Aorta (tissue), 5 donors: ENCODE measurements at places on chromosomes 5 and 9. TPM values are rescaled to one million over a fixed set of nuclear protein-coding genes. Genes with fewer than 3 reads are reported as not detected.

DNA sequence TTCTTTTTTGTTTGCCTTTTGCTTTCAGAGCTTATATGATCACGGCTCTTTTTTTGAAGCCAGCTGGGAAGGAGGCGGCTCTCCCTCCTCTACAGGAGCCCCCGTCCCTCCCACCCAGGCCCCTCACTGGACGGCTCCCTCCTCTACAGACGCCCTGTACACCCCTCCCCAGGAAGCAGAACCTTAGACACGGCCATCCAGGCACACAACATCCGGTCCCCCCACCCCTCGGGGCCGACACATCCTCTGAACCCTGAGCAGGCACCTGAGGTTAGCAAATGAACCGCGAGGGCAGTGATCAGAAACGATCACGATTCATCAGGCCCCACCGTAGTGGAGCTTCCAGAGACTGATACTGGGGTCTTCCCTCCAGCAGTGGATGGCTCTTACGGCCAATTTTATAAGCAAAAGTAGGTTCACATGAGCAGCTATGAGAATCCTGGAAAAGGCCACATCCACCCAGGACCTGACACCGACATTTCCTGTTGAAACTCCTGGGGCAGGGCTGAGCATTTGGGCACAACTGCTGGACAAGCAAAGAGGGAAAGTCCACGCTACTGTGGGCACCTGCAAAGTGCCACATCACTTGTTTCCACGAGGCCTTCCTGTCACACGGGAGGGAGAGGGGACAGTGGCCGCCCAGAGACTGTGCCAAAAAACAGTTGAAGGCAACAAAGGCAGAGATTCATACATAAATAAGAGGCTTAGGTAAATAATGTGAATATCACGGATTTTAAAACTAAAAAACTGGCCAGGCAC lies 78.9 kb downstream of the SEMA4D start:
- peak; percentile 50 for DNase-seq
- H3K36me3 ChIP-seq, result no peaks in the 10 kb centered on the region
- H3K27me3 ChIP-seq, result no peaks in the 10 kb centered on the region
- H3K4me1 ChIP-seq, result no peaks in the 10 kb centered on the region
- no peak overlapping the region for H3K27ac ChIP-seq
- H3K4me3 ChIP-seq, result no peak overlapping the region

DNA sequence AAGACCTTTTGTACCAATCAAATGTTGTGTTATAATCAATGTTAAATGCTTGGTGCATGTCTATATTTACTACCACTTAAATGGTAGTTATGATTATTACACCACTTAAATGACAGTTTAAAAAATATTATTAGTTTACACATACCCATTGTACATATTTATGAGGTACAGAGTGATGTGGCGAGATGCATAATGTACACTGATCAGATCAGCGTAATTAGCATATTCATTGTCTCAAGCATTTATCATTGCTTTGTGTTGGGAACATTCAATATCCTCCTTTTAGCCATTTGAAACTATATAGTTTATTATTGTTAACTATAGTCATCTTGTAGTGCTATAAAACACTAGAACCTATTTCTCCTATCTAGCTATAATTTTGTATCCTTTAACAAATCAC lies 434.4 kb upstream of the ACTBL2 start:
- H3K4me1 ChIP-seq, result no peaks in the 10 kb centered on the region
- no peak overlapping the region for H3K4me3 ChIP-seq
- no peak for DNase-seq
- H3K36me3 ChIP-seq, result no peaks in the 10 kb centered on the region
- H3K27me3 ChIP-seq, result no peaks in the 10 kb centered on the region
- no peak overlapping the region for H3K27ac ChIP-seq

- no peaks in the 10 kb centered on the region for H3K27me3 ChIP-seq
- no peak overlapping the region for H3K4me3 ChIP-seq
- no peaks in the 10 kb centered on the region for H3K36me3 ChIP-seq
- no peaks in the 10 kb centered on the region for H3K4me1 ChIP-seq
Measured at GRCh38 chr5:32583582-32584232, 1.6 kb upstream of the SUB1 start.

DNA sequence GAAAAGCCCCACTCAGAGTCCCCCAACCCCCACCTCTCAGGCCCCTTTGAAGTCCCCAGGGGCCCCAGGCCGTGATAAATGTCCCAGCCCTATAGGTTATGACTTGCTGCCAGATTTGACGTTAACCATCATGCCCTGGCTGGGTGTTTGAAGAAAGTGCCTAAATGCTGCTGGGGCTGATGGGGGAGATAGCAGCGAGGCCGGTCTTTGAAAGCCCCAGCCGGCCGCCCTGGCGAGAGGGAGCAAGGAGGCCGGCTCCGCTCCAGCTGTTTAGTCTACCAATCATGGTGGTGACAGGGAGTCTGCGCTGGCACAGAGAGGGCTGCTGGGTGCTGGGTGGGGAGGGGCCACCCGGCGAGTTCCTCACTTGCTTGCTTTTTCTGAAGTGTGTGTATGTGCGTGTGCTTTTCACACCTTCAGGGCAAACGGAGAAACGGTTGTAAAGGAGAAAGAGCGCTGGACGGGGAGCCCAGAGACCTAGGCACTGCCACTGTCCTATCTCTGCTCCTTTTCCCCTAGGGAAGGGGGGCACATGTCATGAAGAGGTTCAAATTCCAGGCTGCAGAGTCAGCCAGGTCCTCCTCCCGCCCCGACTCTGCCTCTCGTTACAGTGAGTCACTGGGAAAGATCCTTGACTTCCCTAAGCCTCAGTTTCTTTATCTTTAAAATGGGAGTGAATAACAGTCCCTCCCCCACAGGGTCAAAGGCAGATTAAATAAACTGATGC lies 126.1 kb upstream of the HAND1 start:
- H3K4me3 ChIP-seq, result no peak overlapping the region
- H3K4me1 ChIP-seq, result no peaks in the 10 kb centered on the region
- peak; percentile 56 for DNase-seq
- no peaks in the 10 kb centered on the region for H3K27me3 ChIP-seq

- H3K4me3 ChIP-seq, result no peak overlapping the region
- DNase-seq, result no peak
- no peaks in the 10 kb centered on the region for H3K4me1 ChIP-seq
- peak overlapping the region; percentile 22 for H3K27ac ChIP-seq
- peaks cover 3% of the 10 kb centered on the region for H3K36me3 ChIP-seq
- H3K27me3 ChIP-seq, result no peaks in the 10 kb centered on the region
Measured at GRCh38 chr9:97527626-97528528, 26.4 kb downstream of the TMOD1 start.

DNA sequence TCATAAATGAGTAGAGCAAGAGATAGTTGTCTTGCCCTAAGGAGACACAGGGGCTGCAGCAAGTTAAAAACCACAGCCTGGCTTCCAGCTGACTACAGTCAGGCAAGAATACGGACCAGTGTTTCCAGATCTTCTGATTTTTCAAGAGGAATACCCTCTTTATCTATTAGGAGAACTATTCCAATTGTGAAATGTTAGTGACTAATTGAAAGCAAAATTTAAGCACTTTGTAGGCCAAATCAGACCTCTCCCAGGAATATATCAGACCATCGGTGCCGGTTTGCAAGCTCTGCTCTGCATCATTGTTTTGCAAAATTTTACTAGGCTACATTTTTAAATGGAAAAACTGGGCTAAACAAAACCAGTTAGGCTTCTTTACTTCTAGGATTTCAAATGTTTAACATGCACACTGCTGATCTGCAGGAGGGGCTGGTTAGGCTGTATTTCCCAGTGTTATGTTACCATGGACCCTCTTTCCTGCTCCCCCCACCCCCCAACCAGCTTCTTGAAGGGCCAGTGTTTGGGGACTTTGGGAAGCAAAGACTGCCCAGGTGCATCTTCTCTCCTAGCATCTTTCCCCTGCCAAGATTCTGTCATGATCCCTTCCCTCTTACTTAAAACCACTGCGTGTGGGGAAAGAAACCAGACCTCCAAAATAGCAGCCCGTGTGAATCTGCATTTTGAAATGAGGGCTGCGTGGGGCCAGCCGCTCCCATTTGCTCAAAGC lies 1.1 kb upstream of the ARSI start:
- H3K27ac ChIP-seq, result no peak overlapping the region
- H3K4me3 ChIP-seq, result no peak overlapping the region
- H3K4me1 ChIP-seq, result no peaks in the 10 kb centered on the region
- H3K36me3 ChIP-seq, result no peaks in the 10 kb centered on the region
- no peaks in the 10 kb centered on the region for H3K27me3 ChIP-seq

- H3K4me1 ChIP-seq, result no peaks in the 10 kb centered on the region
- no peaks in the 10 kb centered on the region for H3K36me3 ChIP-seq
- DNase-seq, result no peak
- no peak overlapping the region for H3K27ac ChIP-seq
- H3K27me3 ChIP-seq, result no peaks in the 10 kb centered on the region
Measured at GRCh38 chr5:123830575-123830974, 318.6 kb downstream of the CSNK1G3 start.

DNA sequence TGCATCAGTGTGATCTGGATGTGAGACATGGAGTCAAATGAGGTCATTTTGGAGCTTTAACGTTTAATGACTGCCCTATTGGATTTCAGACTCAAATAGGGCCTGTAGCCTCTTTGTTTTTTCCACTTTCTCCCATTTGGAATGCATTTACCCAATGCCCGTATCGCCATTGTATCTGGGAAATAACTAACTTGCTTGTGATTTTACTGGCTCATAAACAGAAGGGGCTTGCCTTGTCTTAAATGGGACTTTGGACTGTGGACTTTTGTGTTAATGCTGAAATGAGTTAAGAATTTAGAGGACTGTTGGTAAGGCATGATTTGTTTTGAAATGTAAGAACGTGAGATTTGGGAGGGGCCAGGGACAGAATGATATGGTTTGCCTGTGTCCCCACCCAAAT lies 494.6 kb downstream of the CHSY3 start:
- DNase-seq, result no peak
- no peaks in the 10 kb centered on the region for H3K36me3 ChIP-seq
- H3K4me1 ChIP-seq, result no peaks in the 10 kb centered on the region
- H3K4me3 ChIP-seq, result no peak overlapping the region

DNA sequence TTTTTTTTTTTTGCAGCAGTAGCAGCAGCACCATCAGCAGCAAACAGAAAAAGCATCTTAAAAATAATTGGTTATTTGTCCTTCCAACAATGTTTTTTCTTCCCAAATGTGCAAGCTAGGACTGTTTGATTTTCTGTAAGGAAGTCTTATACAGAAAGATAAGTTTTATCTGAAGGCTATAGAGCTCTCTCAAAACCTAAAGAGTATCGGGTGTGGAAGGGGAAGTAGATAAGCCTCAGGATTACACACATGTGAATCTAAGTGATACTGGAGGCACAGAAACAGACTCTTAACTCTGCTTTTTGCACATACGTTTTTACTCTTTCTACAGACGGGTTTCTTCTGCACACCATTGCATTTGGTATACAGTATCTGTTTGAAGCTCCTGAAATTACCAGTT lies 184.4 kb upstream of the FTMT start:
- no peak overlapping the region for H3K4me3 ChIP-seq
- no peaks in the 10 kb centered on the region for H3K4me1 ChIP-seq
- H3K27ac ChIP-seq, result no peak overlapping the region
- H3K36me3 ChIP-seq, result no peaks in the 10 kb centered on the region
- no peaks in the 10 kb centered on the region for H3K27me3 ChIP-seq

GRCh38 chr5:154087260-154087659 lies 48.5 kb downstream of the MFAP3 start:
- H3K4me1 ChIP-seq, result no peaks in the 10 kb centered on the region
- H3K27ac ChIP-seq, result no peak overlapping the region
- H3K36me3 ChIP-seq, result no peaks in the 10 kb centered on the region

- H3K36me3 ChIP-seq, result no peaks in the 10 kb centered on the region
- H3K27ac ChIP-seq, result no peak overlapping the region
- no peaks in the 10 kb centered on the region for H3K4me1 ChIP-seq
Measured at GRCh38 chr9:71090896-71091295, 30.5 kb downstream of the TRPM3 start.

DNA sequence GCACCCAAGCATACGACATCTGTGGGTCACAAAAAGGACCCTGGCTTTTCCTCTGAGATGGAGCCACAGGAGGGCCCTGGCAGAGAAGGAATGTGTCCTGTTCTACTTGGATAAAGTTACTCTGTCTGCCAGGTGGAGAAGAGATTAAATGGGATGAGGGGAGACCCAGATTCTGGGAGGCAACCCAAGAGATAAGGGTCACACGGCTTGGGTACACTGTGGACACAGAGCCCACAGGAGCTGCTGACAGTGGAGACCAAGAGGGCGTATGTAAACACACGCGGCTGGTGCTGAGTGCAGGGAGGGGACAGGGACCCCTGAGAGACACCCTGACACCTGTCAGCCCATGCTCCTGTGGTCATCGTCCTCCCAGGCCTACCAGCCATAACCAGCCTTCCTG lies 6.2 kb downstream of the CDK20 start:
- H3K27me3 ChIP-seq, result no peaks in the 10 kb centered on the region
- no peaks in the 10 kb centered on the region for H3K36me3 ChIP-seq
- no peak overlapping the region for H3K4me3 ChIP-seq
- DNase-seq, result no peak
- no peak overlapping the region for H3K27ac ChIP-seq

GRCh38 chr5:1733369-1733768 lies 66.3 kb downstream of the MRPL36 start:
- no peaks in the 10 kb centered on the region for H3K27me3 ChIP-seq
- H3K4me3 ChIP-seq, result no peak overlapping the region
- no peaks in the 10 kb centered on the region for H3K36me3 ChIP-seq
- H3K4me1 ChIP-seq, result no peaks in the 10 kb centered on the region
- H3K27ac ChIP-seq, result no peak overlapping the region
- no peak for DNase-seq

GRCh38 chr5:135034963-135035677 lies 1.1 kb upstream of the PITX1 start:
- no peak overlapping the region for H3K27ac ChIP-seq
- no peak for DNase-seq
- no peak overlapping the region for H3K4me3 ChIP-seq
- no peaks in the 10 kb centered on the region for H3K27me3 ChIP-seq

DNA sequence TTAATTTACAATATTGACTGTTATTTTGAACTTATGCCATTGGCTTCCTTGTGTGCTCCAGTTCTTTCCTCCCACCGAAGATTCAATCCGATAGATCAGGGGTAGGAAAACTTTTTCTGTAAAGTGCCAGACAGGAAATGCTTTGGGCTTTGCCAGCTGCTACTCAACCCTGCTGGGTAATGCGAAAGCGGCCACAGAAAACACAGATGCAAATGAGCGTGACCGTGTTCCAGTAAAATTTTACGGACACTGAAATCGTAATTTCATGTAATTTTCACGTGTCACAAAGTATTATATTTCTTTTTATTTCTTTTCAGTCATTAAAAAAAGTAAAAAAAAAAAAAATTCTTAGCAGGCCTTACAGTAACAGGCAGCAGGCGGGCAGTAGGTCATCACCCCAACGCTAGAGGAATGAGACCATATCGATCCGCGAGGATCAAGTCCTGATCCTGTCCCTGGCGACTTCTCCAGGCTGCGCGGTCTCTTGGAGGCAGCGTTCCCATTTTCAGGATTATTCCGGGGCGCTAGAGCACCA lies 599 bp downstream of the NMRK1 start:
- DNase-seq, result peak; percentile 69
- no peaks in the 10 kb centered on the region for H3K27me3 ChIP-seq
- no peaks in the 10 kb centered on the region for H3K36me3 ChIP-seq
- H3K4me3 ChIP-seq, result peak overlapping the region; percentile 73
- peaks cover 2% of the 10 kb centered on the region for H3K4me1 ChIP-seq

DNA sequence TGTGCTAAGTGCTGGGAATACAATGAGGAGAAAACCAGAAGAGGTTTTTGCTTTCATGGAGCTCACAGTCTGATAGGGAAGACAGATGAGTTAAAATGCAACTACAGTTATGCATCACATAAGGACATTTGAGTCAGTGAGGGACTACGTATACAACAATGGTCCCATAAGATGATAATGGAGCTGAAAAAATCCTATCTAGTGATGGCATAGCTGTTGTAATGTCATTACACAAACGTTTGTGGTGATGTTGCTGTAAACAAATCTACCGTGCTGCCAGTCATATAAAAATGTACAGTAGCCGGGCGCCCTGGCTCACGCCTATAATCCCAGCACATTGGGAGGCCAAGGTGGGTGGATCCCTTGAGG lies 110.1 kb upstream of the RAD23B start:
- no peaks in the 10 kb centered on the region for H3K36me3 ChIP-seq
- no peaks in the 10 kb centered on the region for H3K4me1 ChIP-seq
- no peaks in the 10 kb centered on the region for H3K27me3 ChIP-seq

Gene KIAA0825
- total RNA-seq, result 4.3 TPM

Gene SLC1A3
- 23.5 TPM for total RNA-seq

Gene ZFP2
- 3.4 TPM for total RNA-seq

Gene TAF1L
- total RNA-seq, result 0.06 TPM
